Thymus (tissue), 14 donors: ENCODE measurements at places on chromosomes 6 and 20.
A peak's percentile ranks its signal among the peaks of the same experiment; 100 is the strongest.

DNA sequence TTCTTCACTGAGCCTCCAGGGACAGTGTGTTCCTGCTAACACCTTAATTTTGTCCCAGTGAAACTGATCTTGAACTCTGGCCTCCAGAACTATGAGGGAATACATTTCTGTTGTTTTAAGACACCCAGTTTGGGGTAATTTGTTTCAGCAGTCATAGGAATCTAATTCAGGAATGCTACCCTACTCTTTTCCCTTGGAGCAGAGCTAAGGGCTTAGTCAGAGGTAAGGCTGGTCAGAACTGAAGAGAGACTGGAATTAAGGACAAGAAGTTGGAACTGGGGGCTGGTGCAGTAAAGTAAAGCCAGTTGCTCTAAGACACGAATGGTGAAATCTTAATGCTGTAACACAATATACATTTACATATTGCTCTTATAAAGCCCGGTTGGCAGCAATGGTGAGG lies 809.7 kb downstream of the MAFB start:
- no peaks in the 10 kb centered on the region for H3K27me3 ChIP-seq
- no peaks in the 10 kb centered on the region for H3K36me3 ChIP-seq
- H3K27ac ChIP-seq: no peak overlapping the region
- no peaks in the 10 kb centered on the region for H3K4me1 ChIP-seq

DNA sequence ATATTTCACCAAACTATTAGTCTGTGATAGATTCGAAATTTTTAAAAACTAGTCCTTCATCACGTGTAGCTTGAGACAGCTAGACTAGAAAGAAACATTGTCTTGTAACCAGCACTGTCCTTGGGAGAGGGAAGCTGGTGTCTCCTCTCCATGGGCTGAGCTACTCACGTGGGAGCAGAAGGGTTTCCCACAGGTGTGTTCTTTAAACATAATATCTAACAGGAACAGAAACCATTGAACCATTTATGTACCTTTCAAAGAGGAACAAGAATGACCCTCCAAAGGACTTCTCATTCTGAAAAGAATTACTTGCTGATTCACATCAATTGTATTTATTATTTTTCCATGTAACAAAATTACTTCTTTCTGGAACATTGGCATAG lies 72.4 kb upstream of the SYNJ2 start:
- no peak overlapping the region for H3K27ac ChIP-seq
- H3K4me1 ChIP-seq: no peaks in the 10 kb centered on the region
- no peak for DNase-seq
- H3K4me3 ChIP-seq: no peak overlapping the region
- no peaks in the 10 kb centered on the region for H3K36me3 ChIP-seq
- no peaks in the 10 kb centered on the region for H3K27me3 ChIP-seq

GRCh38 chr6:89925826-89926225 lies 31.6 kb downstream of the GJA10 start:
- H3K4me1 ChIP-seq: peaks cover 9% of the 10 kb centered on the region
- no peaks in the 10 kb centered on the region for H3K27me3 ChIP-seq
- no peak overlapping the region for H3K4me3 ChIP-seq
- no peak overlapping the region for H3K27ac ChIP-seq
- H3K36me3 ChIP-seq: peaks cover 13% of the 10 kb centered on the region

DNA sequence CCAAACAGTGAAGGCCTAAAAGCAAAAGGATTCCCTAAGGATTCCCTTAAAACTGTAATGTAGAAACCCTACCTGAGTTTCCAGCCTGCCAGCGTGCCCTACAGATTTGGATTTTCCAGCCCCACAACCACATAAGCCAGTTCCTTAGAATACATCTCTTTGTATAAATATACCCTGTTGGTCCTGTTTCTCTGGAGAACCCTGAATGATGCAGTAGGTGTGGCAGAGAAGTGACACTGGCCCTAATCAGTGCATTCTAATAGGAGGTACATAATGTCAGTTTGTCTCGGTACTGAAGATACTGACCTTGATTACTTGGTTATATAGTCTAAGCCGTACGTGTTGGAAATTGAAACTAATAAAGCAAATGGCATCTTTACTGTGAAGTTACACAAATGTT lies 707.8 kb upstream of the SLC35B3 start:
- H3K4me1 ChIP-seq: no peaks in the 10 kb centered on the region
- H3K4me3 ChIP-seq: no peak overlapping the region
- H3K27me3 ChIP-seq: no peaks in the 10 kb centered on the region
- H3K27ac ChIP-seq: no peak overlapping the region
- no peak for DNase-seq

DNA sequence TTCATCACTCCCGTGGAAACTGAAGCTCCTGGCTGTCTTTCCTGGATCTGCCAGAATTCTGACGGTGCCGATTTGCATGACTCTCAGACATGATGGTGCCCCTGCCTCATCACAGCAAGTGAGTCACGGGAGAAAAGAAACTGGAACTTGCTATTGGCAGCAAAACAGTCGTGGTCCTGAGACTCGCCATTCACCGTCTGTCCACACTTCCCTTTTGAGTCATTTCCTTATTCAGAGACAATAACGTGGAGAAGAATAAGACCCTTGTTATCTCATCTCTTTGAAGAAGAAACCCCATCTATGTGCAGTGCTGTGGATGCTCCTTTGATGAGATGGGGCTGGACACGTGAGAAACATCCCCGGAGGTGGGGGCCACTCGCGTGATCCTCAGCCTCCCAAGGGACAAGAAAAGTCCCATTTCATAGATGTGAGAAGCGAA lies 4.2 kb downstream of the GPR31 start:
- H3K36me3 ChIP-seq: no peaks in the 10 kb centered on the region
- no peak overlapping the region for H3K27ac ChIP-seq
- H3K4me1 ChIP-seq: no peaks in the 10 kb centered on the region

DNA sequence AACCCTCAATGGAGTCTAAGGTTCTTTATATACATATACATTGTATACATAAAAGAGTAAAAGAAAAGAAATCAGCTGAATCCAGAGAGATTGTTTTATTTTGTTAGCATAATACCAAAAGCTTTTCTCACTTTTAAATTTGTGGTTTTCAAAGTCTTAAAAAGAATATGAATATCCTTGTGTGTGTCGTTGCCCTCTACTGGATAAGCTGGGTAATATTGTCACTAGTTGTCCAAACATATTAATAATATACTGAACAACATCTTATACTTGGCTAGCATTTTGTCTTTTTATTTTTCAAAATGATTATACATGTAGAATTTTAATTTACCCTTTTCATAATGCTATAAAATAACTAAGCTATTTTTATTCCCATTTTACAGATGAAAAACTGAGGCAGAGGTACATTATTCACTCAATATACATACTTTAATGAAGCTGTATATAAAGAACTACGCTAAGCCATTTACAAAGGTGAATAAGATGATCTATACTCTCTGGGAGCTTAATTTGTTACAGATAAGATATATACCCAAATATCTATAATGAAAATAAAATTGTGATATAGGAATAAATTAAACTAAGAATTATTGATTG lies 531.7 kb downstream of the TFAP2B start:
- no peaks in the 10 kb centered on the region for H3K4me1 ChIP-seq
- H3K27me3 ChIP-seq: no peaks in the 10 kb centered on the region
- H3K27ac ChIP-seq: no peak overlapping the region
- no peak for DNase-seq

DNA sequence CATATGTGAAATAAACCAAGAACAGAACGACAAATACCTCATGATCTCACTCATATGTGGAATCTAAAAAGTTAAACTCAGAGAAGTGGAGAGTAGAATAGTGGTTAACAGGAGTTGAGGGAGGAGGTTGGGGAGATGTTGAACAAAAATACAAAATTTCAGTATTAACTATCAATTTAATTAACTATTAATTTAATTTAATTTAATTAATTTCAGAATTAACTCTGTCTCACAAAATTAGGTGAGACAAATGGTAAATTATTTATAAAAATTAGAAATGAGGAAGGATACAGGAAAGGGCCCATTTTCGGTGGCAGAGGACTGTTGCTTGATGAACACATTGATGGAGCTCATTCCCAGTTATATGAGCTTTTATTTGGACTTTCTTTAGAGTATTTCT lies 166.0 kb upstream of the FAM83B start:
- no peaks in the 10 kb centered on the region for H3K27me3 ChIP-seq
- no peaks in the 10 kb centered on the region for H3K4me1 ChIP-seq
- no peak overlapping the region for H3K4me3 ChIP-seq
- H3K27ac ChIP-seq: no peak overlapping the region

GRCh38 chr6:11659757-11660156 lies 118.8 kb downstream of the ADTRP start:
- DNase-seq: no peak
- H3K27me3 ChIP-seq: no peaks in the 10 kb centered on the region
- no peaks in the 10 kb centered on the region for H3K4me1 ChIP-seq
- H3K27ac ChIP-seq: no peak overlapping the region

GRCh38 chr6:82072121-82072521 lies 175.4 kb downstream of the IBTK start:
- DNase-seq: no peak
- H3K36me3 ChIP-seq: no peaks in the 10 kb centered on the region
- H3K4me1 ChIP-seq: no peaks in the 10 kb centered on the region
- H3K27me3 ChIP-seq: no peaks in the 10 kb centered on the region

DNA sequence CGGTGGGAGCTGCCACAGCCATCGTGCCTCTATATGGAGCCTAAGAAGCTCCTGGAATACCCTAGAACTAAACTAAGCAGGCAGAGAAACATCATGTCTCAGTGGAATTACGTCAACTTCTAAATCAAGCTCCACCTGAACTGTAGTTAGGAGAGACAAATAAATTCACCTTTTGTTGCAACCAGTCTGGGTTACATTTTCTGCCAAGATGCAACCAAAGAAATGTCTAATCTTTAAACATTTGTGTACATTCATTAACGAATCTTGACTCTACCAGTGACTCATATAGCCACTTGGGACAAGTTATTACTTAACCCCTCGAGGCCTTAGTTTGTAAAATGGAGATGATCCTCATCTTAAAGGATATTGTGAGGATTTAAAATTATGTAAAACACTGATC lies 8.9 kb downstream of the PTPRK start:
- H3K27ac ChIP-seq: no peak overlapping the region
- H3K4me3 ChIP-seq: no peak overlapping the region
- DNase-seq: no peak
- H3K27me3 ChIP-seq: no peaks in the 10 kb centered on the region

- no peaks in the 10 kb centered on the region for H3K27me3 ChIP-seq
- H3K36me3 ChIP-seq: no peaks in the 10 kb centered on the region
- H3K4me1 ChIP-seq: no peaks in the 10 kb centered on the region
- H3K27ac ChIP-seq: no peak overlapping the region
Measured at GRCh38 chr6:112979830-112980229, 632.7 kb downstream of the RFPL4B start.

GRCh38 chr20:48302844-48303542 lies 517.7 kb upstream of the SULF2 start:
- DNase-seq: no peak
- peaks cover 3% of the 10 kb centered on the region for H3K27me3 ChIP-seq
- H3K4me3 ChIP-seq: no peak overlapping the region
- H3K36me3 ChIP-seq: no peaks in the 10 kb centered on the region

GRCh38 chr6:9783567-9783966 lies 631.3 kb downstream of the TFAP2A start:
- DNase-seq: no peak
- no peak overlapping the region for H3K4me3 ChIP-seq
- H3K27me3 ChIP-seq: no peaks in the 10 kb centered on the region
- H3K36me3 ChIP-seq: no peaks in the 10 kb centered on the region
- H3K4me1 ChIP-seq: no peaks in the 10 kb centered on the region

- no peak for DNase-seq
- H3K4me1 ChIP-seq: no peaks in the 10 kb centered on the region
- H3K36me3 ChIP-seq: peaks cover 51% of the 10 kb centered on the region
- no peak overlapping the region for H3K27ac ChIP-seq
- H3K4me3 ChIP-seq: no peak overlapping the region
- H3K27me3 ChIP-seq: no peaks in the 10 kb centered on the region
Measured at GRCh38 chr6:138785980-138786379, 9.9 kb upstream of the ECT2L start.

GRCh38 chr6:56916849-56917551 lies 37.9 kb upstream of the BEND6 start:
- DNase-seq: no peak
- H3K27ac ChIP-seq: no peak overlapping the region
- H3K4me1 ChIP-seq: no peaks in the 10 kb centered on the region
- H3K4me3 ChIP-seq: no peak overlapping the region

DNA sequence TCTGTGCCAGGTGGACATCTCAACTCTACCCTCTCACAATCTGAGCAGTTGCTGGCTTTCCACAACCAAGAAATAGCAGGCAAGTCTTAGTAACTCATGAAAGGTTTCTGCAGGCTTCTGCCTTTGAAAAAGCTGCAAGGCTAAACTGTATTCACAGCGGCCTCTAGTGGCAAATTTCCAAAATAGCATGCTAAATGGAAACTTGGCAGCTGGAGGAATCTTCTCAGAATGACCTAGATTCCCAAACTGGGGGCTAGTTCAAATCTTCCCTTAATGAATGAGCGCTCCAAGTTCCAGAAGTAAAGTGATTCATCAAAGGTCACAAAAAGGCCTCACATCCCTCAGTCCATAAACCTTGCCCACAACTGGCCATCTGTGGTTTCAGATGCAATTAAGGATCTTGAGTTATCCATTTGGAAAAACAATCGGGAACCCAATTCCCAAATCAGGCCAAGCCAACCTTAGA lies 11.9 kb upstream of the CPNE5 start:
- DNase-seq: peak; percentile 63
- peaks cover 17% of the 10 kb centered on the region for H3K36me3 ChIP-seq
- peaks cover 18% of the 10 kb centered on the region for H3K4me1 ChIP-seq
- H3K27ac ChIP-seq: no peak overlapping the region
- H3K4me3 ChIP-seq: no peak overlapping the region
- peaks cover 6% of the 10 kb centered on the region for H3K27me3 ChIP-seq
